WTC11 (cell line): ENCODE measurements at places on chromosomes 1 and 21. TPM values are rescaled to one million over a fixed set of nuclear protein-coding genes. Genes with fewer than 3 reads are reported as not detected.

GRCh38 chr1:95007687-95008086, 65.1 kb downstream of the ALG14 start:
- DNase-seq = no peak

GRCh38 chr1:35899941-35900340, 16.9 kb downstream of the AGO1 start:
- DNase-seq = no peak

DNA sequence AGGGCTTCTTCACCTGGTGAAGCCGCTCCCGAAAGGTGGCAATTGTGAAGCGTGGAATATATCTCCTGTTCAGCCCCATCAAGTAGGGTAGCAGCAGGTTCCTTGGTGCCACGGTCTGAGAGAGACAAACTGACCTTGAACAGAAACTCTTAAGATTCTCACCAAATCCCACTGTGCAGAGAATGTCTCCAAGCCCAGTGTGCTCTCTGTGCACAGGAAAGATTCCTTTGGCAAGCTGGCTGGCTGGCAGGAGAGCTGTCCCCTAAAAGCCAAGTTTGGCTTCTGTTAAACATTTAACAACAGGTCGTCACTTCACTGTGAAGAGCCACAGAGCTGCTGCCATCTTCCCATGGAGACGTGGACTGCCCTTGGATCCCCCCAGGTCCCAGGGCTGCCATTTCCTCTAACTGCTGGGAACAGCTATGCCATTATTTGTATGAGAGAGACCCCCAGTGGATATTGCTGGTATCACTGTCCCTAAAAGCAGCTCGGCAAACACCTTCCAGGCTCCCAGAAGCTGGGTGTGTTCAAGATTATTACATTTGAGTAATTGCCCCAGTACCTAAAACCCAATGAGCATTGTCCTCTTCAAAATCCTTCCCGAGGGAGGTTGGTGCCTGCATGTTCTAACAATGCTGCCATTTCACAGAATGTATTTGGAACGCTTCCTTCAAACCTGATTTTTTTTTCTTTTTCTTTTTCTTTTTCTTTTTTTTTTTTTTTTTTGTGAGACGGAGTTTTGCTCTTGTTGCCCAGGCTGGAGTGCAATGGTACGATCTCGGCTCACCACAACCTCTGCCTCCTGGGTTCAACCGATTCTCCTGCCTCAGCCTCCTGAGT, 71.8 kb downstream of the CD58 start:
- peak; percentile 68 for DNase-seq

DNA sequence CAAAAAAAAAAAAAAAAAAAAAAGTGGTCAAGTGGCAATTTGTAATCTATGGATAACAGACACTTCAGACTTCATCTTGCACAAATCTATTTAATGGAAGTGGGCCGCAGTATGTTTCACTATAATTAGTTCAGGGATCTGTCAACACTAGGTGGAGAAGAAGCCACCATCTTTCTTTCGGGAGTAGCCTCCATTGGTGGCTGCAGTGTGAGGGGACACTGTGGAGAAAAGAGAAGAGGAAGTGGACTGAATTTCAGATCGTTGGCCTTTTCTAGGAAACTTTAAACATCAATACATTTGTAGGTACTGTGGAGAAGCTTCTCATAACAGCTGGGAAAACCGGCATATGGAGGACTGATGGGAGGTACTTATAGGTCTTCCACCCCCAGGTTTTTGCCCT, 8.0 kb upstream of the ELAPOR1 start:
- DNase-seq = no peak

- DNase-seq = no peak
Measured at GRCh38 chr1:213250041-213250440, 199.0 kb downstream of the RPS6KC1 start.

- DNase-seq = no peak
Measured at GRCh38 chr21:36707763-36708285, 8.9 kb downstream of the SIM2 start.

GRCh38 chr1:85172684-85173337, 28.0 kb downstream of the SYDE2 start:
- no peak for DNase-seq

- no peak for DNase-seq
Measured at GRCh38 chr21:46517361-46517760, 58.7 kb downstream of the DIP2A start.

The SMIM1 gene
- 10.2 to 11.1 TPM (median 10.3 TPM) in 3 replicates for total RNA-seq

The LRRC38 gene
- total RNA-seq = 0.15 to 0.25 TPM (median 0.16 TPM) in 3 replicates
